ENCODE measurements at places on chromosomes 4 and X. TPM values are rescaled to one million over a fixed set of nuclear protein-coding genes. Genes with fewer than 3 reads are reported as not detected.

- H3K27me3 ChIP-seq, result no peaks in the 10 kb centered on the region
- no peak for DNase-seq
- H3K4me3 ChIP-seq, result no peak overlapping the region
- no peak overlapping the region for H3K27ac ChIP-seq
- no peaks in the 10 kb centered on the region for H3K4me1 ChIP-seq
- H3K36me3 ChIP-seq, result no peaks in the 10 kb centered on the region
These were observed 70.5 kb upstream of the CBLL2 start for GRCh38 chrX:22202251-22202650.

DNA sequence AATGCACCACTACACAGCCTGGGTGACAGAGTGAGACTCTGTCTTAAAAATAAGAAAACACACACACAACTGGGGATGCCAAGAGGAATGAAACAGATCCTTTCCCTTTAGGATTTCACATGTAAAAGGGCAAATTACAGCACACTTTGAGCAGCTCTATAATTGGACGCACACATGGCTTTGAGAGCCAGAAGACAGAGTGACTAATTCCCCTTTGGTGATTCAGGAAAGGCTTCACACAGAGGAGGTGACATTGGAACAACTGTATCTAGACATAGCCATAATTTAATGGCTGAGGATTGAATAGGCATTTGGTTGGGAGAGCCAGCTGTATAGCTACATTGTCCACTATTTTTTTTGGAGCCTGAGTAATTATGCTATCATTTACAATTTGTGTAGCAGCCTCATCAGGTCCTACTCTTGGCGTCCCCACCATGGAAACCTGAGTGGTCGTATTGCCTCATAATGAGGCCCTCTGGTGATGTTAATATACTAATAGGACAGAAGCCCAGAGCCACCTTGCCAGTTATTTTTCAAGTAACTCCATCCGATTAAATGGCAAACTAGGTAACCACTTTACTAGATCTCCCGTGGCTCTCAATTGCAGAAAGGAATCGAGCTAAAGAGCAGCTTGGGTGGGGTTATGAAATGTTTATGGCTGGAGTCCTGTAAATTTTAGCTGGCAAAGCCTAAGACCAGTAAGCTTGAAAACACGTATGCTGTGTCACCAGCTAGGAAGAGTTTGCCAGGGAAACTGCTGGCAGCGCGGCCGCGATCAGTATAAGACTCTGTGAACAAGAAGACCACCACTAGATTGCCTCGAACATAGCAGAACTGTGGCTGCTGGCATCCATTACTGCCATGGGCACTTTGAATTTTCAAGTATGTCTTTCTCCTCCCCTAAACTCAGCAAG, 8.5 kb upstream of the PPEF1 start:
- no peaks in the 10 kb centered on the region for H3K4me1 ChIP-seq
- DNase-seq, result no peak
- H3K36me3 ChIP-seq, result no peaks in the 10 kb centered on the region
- no peak overlapping the region for H3K4me3 ChIP-seq

CHST7 gene
- 15.9 TPM for total RNA-seq

- DNase-seq, result no peak
- H3K27ac ChIP-seq, result no peak overlapping the region
These were observed 896.1 kb upstream of the LCORL start for GRCh38 chr4:18917689-18918088.

GRCh38 chr4:128291096-128291495, 3.5 kb upstream of the PGRMC2 start:
- DNase-seq, result no peak
- H3K4me1 ChIP-seq, result peaks cover 26% of the 10 kb centered on the region
- no peak overlapping the region for H3K27ac ChIP-seq
- H3K36me3 ChIP-seq, result no peaks in the 10 kb centered on the region
- no peaks in the 10 kb centered on the region for H3K27me3 ChIP-seq
- H3K4me3 ChIP-seq, result no peak overlapping the region

DNA sequence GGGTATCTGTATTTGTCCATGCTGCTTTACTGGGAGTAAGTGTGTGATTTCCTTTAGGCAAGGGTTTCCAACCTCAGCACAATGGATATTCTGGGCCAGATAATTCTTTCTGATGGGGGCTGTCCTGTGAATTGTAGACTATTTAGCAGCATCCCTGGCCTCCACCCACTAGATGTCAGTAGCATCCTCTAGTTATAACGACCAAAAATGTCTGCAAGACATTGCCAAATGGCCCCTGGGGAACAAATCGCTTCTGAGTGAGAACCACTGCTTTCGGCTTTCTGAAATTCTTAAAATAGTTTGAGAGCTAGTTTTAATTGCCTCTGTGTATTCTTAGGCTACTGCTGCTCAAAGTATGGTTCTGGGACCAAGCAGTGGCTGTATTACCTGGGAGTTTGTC, 81.2 kb upstream of the GPM6B start:
- no peak overlapping the region for H3K4me3 ChIP-seq
- no peaks in the 10 kb centered on the region for H3K27me3 ChIP-seq
- H3K4me1 ChIP-seq, result no peaks in the 10 kb centered on the region
- no peak overlapping the region for H3K27ac ChIP-seq
- no peaks in the 10 kb centered on the region for H3K36me3 ChIP-seq

NAP1L5 gene
- total RNA-seq, result 3.5 TPM

DNA sequence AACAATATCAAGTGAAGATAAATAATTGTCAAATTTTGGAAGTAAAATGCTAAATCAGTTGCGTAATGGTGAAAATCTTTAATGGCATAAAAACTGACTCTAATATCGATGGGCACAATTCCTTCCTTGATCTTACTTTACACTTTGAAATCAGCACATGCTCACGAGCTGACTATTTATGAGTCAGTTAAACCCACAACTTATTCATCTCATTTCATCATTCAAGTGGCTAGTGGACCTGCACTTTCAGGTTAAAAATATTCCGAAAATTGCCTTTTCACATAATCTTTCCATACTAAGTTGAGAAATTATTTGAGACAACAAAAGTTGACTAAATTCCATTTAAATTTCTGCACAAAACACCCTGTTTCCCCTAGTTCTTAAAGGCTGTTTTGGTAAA, 582.1 kb upstream of the TENM3 start:
- DNase-seq, result no peak
- H3K4me3 ChIP-seq, result no peak overlapping the region
- peaks cover 16% of the 10 kb centered on the region for H3K4me1 ChIP-seq
- H3K36me3 ChIP-seq, result no peaks in the 10 kb centered on the region

CXCL1 gene
- 0.55 TPM for total RNA-seq

DNA sequence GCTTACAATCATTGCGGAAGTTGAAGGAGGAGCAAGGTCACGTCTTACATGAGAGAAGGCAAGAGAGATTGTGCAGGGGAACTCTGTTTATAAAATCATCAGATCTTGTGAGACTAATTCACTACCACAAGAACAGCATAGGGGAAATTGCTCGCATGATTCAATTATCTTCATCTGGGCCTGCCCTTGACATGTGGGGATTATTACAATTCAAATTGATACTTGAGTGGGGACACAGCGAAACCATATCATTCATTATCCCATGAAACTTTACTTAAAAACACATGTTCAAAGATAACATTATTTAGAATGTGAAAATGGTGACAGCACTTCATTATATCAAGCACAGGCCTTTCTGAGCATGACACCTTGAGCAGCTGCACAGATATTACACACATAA, 1087.8 kb downstream of the C4orf33 start:
- no peak overlapping the region for H3K27ac ChIP-seq
- H3K27me3 ChIP-seq, result no peaks in the 10 kb centered on the region
- no peaks in the 10 kb centered on the region for H3K4me1 ChIP-seq
- H3K36me3 ChIP-seq, result no peaks in the 10 kb centered on the region
- no peak for DNase-seq

GRCh38 chr4:70993181-70994068, at the start of gene DCK:
TSS of gene DCK (plus strand) at chr4:70993649. CDS start at chr4:70993836, 187 bp downstream.
- peak within 1 kb of the TSS; percentile 91 for H3K27ac ChIP-seq
- H3K36me3 ChIP-seq, result peaks cover under 1% of the 10 kb centered on the region
- peaks cover 45% of the 10 kb centered on the region for H3K4me1 ChIP-seq
- H3K27me3 ChIP-seq, result no peaks in the 10 kb centered on the region
- H3K4me3 ChIP-seq, result peak within 1 kb of the TSS; percentile 84
